ENCODE measurements at places on chromosomes 7 and 10.
A peak's percentile ranks its signal among the peaks of the same experiment; 100 is the strongest.

- DNase-seq: no peak
Observed at GRCh38 chr7:40474790-40475680, 340.2 kb downstream of the SUGCT start.

DNA sequence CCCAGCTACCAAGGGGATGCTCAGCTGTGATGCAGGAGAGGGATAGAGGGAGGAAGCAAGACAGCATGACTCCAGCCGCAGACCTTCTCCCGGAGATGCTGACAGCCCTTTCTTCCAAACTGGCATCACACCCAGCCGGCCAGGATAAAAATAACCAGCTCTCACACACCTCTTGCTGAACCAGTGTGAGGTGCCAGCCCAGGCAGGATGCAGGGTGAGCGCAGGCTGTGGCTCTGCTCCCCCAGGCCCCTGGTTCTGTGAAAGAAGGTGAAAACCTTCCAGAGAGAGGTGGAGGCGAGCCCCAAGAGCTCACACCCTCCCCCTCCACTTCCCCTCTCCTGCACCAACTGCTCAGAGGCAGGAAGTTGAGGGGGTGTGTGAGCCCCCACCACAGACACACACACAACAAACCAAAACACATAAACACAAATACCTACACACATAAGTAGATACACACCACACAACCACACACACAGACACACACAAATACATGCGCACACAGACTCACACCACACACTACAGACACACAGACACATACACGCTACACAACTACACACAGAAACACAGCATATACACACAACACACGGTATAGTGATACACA, 4.0 kb downstream of the GPR15LG start:
- no peak for DNase-seq

DNA sequence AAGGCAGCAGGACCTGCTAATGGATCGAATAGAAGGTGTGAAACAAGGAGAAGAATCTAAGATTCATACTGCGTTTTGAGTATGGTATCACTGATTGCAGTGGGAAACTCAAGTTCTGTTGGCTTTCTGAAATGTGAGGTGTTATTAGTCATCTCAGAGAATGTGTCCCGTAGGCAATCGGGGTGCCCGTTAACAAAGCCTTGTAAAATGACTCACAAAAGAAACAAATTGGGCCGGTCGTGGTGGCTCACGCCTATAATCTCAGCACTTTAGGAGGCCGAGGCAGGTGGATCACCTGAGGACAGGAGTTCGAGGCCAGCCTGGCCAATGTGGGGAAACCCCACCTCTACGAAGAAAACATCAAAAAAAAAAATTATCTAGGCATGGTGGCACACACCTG, 118.2 kb upstream of the C7orf33 start:
- DNase-seq: no peak

DNA sequence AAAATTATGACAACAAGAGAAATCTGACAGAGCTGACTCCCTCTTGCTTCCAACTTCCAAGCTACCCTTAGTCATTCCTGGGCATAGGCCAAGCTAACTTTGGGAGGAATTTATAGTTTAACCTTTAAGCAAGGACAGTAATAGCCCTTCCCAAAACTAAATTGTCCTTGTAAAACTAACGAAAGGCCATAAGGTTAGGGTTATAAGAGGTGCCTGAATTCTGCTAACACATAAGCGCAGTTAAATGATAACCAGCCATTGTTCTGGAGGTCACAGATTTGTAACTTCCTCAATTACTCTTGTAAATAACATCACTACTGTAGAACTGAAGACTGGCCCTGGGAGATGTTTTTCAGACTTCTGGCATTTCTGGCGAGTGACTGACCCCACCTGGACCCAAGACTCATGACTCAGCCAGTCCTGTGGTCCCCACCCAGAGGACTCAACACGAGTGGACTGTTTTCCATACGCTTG, 481.2 kb downstream of the KCNMA1 start:
- no peak for DNase-seq

DNA sequence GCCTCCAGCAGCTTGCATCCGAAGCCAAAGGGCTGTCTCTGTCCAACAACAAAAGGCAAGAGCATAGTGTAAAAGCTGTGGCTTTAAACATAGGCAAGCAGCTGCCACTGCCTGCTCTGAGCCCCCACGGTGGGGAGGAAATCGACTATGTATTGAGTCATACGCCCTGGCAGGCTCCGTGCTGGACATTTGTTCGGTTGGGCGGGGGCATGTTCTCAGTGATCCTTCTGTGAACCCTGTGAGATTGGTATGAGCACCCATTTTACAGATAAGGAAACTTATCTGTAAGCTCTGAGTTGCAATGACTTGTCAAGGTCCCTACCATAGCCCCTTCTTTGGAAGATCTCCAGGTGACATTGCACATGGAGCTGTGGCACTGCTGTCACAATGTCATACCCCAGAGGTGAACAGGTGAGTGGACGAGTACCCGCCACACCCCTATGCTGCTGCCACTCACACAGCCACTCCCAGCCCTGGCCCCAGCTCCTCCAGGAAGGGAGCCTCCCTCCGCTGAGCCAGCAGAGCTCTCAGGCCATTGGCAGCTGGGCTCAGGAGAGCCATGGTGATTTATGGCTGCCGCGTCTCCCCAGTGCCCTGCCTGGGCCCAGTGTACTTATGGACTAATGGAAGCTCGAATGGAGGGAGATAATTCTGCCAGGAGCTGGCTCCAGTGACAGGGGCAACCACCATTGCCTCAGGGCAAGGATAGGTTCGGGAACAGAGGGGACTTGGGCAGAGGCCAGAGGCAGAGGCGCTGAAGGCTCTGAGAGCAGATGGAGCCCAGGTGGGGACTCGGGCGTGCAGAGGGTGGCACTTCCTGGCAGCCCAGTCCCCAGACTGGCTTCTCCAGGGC, 43.7 kb downstream of the UNC5B start:
- DNase-seq: no peak

- DNase-seq: no peak
Observed at GRCh38 chr7:45567713-45568112, 6.5 kb upstream of the ADCY1 start.

DNA sequence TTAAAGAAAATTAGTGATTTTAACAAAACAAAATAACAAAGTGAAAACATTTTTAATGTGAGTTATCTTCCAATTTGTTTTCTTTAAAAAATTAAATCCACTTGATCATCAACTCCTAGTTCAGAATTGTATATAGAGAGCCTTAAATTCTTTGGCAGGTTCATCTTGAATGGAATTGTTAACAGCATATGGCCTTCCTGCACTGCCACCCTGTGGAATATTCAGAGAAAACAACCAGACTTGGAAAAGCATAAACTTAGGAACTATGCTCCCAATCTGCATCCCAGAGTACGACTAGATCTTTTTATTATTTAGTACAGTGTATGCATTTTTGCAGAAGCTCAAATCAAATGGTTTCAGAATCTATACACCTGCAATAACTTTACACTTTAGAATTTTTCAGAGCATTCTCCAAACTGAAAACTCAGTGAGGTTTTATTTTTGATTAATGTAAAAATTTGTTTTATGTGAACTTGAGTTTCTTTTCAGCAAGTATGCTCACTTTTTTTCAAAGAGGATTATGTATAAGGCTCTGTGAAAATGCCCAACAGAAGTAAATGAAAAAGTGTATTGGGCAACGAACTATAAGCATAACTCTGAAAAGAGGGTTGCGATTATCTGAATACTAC, 44.9 kb upstream of the ANK3 start:
- DNase-seq: no peak

DNA sequence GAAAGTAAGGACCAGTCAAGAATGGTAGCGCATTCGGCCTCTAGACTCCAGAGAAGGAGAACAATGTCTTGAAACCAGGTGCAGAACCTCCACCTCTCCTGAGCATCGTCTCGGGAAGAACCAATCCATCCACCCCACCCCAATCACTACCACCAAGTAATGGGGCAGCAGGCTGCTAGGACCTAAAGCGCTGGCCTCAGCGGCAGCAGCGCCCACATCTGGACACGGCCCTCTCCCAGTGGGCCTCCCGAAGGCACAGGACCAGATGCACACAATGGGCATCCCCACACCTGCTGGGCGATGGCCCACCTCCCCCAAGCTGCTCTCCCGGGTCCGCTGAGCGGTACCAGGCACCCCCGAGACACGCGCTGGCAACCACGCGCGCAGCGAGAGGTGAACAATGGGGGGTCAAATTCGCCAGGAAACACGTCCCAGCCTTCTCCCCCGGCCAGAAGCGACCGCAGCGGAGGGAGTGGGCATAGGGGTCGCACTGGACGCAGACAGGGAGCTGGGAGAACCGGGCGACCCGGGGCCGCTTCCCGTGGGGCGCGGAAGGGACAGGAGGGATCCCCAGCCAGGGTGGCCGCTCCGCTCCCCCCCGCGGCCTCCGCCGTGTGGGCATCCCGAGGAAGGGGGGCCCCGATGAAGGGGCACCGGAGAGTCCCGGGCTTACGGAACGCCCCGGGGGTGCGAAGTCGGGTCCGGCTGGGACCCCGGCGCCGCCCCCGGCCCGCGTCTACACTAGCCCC, 506 bp downstream of the CTTNBP2 start:
- no peak for DNase-seq

- no peak for DNase-seq
Observed at GRCh38 chr7:140192620-140193019, 15.8 kb upstream of the KDM7A start.

DNA sequence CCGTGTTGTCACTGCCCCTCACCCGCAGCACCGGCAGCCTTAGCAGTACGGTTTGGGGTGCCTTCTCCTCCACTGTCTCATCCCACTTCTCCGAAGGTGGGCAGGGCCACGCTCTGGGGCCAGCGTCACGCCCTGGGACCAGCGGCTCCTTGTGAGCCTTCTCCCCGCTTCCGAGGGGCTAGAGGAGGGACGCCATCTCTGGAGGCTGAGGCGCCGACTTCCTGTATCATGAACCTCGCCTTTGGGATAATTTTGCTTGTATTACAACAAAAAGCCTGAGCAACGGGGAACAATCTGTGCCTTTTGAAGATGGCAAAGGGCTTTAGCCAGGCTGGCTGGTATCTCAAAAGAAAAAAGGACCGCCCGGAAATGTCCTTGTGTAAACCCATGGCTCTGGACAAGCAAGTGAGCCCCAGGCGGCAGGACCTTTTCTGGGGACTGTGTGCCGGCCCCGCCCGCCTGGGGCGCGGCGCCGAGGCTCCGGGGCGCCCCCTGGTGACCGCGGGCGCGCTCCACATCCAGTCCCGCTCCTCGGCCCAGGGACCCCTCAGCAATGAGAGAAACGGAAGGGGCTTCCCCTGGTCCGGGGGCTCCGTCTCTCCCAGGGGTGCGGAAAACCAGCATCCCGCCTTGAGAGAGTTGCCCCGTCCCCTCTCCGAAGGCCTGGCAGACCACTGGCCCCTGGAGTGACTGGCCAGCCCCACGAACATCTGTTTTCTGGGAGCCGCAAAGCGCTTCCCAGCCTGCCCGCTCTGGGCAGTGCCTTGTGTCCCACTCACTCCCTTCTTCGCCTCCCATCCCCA, 3.8 kb downstream of the DEPP1 start:
- peak; percentile 44 for DNase-seq

DNA sequence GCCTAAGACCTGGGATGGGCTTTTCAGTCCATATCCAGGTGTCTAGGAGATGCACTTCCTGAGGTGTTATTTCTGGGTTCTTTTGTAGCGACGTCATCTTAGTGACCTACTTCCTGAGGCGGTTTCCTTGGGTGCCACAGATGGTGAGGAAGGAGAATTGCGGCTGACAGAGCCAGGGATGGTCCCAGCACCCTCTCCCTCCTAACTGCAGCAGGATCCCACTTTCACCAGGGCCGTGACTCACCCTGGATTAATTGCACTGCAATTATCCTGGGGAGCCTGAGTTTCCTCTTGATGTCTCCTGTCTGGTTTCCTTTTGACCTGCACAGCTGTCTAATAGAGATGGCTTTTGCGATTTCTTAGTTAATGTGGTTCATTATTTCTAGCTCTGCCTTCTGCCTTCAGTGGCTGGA, 271.7 kb downstream of the TCF7L2 start:
- DNase-seq: no peak

DNA sequence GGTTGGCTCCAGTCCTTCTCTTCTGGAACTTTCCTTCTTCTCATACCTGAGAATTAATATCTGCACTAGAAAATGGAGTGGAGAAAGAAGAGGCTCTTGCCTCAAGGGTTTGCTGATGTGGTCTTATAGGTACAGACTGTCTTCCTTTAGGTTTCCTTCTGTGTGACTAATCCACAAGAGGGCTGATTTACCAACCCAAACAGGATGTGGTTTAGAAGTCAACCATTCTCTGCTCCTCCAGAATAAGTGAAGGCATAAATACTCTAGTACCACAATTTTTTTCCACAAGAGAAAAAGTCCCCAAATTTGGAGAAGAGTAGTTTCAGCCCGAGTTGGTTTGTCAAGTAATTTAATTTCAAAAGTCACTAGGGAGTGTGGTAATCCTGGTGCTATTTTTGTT, 85.8 kb downstream of the NRP1 start:
- DNase-seq: peak; percentile 11

DNA sequence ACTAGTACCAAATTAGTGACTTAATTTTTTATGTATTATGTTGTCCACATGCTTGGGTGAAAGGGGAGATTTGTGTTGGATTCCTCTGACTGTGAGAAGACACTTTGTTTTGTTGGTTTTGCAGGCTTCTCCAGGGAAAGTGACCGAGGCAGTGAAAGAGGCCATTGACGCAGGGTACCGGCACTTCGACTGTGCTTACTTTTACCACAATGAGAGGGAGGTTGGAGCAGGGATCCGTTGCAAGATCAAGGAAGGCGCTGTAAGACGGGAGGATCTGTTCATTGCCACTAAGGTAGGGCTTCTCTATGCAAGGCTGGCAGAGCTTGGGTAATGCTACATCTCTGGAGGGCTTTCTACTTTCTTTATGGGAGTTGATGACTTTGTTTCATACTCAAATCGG, 4.5 kb downstream of the AKR1E2 start:
- DNase-seq: no peak

DNA sequence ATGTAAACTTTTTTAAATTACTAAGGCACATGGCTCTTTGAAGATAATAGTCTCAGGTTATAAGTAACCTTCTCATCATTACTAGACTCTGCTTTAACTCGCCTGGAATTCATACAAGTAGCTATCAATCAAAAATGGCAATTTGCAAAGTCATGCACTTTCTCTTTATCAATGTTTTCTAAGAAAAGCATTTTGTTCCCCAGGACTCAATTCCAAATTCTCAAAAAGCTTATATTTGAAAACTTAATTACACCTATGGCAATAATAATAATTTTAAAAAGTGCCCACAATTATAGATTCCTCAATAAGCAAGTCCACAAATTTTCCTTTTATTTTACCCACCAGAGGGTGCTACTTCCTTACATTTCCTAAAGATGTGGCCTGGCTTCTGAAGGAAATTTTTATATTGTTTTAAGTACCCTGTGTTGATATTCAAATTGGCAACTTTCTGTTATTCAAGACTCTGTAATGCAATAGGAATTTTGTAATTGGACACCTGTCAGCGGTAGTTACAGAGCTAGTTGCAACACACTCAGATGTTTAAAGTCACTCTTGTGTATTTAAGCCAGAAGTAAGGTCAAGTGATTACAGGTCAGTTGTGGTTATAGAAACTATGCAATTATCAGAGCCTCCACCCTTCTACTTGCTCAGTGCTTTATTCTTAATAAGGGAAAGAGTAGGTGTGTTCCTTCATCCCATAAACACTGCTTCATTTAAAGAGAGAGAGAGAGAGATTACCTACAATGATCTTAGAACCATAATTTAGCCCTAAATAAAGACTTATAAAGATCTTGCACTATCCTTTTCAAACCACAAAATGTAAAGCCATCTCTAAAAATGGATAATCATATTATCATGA, 47.1 kb upstream of the HYAL4 start:
- no peak for DNase-seq

- no peak for DNase-seq
Observed at GRCh38 chr10:14186245-14186644, 144.5 kb downstream of the FRMD4A start.

GRCh38 chr7:77820967-77821366, 22.4 kb downstream of the PHTF2 start:
- no peak for DNase-seq

Measured in stimulated activated CD4-positive, alpha-beta T cell treated with anti-CD3 and anti-CD28 coated beads, TNF-alpha, amount 100 ng/mL, for 1 hour (primary cell).